ENCODE measurements at places on chromosomes 5 and 9.

GRCh38 chr5:175383350-175383749 lies 60.6 kb downstream of the DRD1 start:
- no peak for DNase-seq

GRCh38 chr5:5933651-5934050 lies 444.7 kb downstream of the MED10 start:
- DNase-seq: no peak

DNA sequence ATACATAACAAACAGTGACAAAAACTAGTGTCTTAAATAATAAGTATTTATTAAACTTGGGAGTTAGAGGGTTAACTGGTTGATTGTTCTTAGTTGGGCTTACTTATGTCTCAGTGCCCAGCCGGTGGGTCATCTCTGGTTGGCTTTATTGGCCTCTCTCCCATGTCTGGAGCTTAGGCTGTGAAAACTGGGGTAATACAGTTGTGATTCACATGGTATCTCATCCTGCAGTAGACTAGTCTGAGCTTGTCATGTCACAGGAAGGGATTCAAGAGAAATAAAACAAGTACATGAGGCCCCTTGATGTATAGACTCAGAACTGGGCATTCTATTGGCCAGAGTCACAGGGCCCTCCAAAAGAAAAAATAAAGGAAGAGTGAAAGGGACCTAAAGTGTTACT lies 466.4 kb upstream of the SMC2 start:
- no peak for DNase-seq

GRCh38 chr5:176529741-176530141 lies 7.5 kb downstream of the RNF44 start:
- DNase-seq: no peak

- no peak for DNase-seq
Measured at GRCh38 chr9:18848657-18849056, 184.4 kb downstream of the SAXO1 start.

DNA sequence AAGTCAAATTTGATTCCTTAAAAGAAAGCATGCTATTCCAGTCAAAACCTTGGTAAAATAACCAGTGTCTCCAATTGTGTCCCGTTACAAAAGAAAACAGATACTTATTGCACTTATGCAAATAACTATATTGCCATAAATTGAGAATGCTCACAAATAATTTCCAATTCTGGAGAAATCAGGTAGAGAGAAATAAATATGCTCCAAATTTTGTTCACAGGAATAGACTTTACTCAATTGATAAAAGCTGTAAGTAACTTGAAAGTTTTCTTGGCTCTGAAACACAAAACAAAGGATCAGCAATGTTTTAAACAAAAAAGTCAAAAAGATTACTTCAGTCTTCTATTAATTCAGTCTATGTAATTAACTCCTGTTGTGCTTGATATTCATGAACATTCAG lies 7.8 kb upstream of the DTWD2 start:
- no peak for DNase-seq

Measured in fibroblast of skin of back (primary cell).